Stimulated activated CD4-positive, alpha-beta T cell treated with anti-CD3 and anti-CD28 coated beads, TNF-alpha, amount 100 ng/mL, for 24 hours (primary cell): ENCODE measurements at places on chromosomes 7 and 10.

GRCh38 chr10:76540331-76540730 is 1097.3 kb downstream of the KCNMA1 start:
- no peak for DNase-seq

DNA sequence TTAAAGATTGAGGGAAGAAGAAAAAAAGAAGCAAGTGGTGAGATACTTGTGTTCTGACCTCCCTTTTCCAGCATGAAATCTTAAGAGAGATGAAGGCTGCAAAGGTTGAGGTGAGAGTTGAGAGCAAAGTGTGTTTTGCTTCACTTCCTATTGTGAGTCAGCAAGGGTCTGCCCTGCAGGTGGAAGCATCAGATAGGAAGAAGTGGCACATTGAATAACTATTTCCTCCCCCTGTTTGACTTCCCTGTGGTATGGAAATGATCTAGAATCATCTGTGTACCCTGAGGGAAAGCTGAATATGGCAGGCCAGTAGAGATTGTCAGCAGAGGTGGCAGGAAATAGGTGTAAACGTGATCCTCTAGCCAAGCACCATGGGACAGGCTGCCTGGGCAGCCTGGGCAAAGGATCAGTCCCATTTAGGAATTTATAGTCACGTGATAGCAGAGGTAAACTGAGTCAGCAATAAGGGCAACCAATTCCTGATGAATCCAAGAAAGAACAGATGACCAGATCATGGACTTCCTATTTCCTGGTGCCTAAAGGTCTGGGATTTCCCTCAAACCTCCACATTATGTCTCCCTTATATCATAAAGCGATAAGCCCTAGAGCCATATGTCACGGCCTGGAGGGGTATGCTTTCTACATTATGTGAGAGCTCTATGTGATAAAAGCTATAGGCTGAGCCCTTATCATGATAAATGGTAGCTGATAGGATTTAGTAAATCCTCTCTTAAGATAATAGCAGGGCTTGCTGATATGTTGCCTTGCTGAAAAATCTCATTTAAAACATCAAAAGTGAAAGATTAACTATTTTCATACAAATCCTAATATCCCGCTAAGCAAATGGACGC is 287.0 kb downstream of the MDFIC start:
- DNase-seq, result no peak

DNA sequence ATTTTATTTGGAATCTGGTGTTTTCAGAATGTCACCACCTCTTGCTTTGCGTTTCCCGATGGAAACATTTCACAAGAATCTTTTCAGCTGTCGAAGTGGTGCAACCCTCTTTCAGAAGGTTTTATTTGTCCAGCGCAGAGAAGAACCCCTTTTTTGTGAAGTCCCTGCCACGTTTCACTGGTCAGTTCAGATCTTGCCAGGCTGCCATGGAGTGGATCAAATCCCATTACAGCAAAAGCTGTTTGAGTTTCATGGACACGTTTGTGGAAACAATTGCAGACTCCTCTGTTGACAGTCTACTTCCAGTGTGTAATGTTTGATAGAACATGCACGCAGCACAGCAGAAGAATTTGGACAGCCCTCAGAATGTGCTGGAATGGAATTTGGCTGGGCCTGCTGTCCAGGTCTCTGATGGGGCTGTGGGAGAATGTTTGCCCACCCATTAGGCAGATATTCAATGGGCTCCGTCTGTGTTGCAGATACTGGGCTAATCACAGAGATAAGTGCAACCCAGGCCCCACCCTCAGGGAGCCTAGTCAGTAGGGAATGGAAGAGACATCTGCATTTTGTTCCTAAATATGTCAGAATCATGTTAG is 143.2 kb downstream of the GRK5 start:
- DNase-seq, result no peak

- DNase-seq, result no peak
Observed at GRCh38 chr10:9302140-9302746, 1247.8 kb downstream of the GATA3 start.

DNA sequence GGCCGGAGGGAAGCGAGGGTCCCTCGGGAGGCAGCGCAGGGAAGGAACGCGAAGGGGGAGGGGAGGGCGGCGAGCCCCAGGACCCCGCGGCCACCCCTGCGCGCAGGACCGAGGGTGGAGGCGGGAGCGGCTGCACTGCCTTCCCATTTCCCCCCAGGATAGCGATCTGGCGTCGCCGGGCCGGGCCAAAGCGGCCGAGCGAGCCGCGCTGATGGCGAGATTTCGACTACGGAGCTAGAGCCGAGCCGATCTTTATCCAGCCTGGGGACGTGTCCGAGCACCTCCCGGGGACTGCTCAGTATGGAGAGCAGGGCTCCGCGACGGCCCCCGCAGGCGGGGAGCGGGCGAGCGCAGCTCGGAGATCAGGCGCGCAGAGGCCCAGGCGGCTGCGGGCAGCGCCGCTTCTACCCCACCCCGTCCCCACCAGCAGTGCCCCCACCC is 590 bp upstream of the CRTAC1 start:
- DNase-seq, result no peak

DNA sequence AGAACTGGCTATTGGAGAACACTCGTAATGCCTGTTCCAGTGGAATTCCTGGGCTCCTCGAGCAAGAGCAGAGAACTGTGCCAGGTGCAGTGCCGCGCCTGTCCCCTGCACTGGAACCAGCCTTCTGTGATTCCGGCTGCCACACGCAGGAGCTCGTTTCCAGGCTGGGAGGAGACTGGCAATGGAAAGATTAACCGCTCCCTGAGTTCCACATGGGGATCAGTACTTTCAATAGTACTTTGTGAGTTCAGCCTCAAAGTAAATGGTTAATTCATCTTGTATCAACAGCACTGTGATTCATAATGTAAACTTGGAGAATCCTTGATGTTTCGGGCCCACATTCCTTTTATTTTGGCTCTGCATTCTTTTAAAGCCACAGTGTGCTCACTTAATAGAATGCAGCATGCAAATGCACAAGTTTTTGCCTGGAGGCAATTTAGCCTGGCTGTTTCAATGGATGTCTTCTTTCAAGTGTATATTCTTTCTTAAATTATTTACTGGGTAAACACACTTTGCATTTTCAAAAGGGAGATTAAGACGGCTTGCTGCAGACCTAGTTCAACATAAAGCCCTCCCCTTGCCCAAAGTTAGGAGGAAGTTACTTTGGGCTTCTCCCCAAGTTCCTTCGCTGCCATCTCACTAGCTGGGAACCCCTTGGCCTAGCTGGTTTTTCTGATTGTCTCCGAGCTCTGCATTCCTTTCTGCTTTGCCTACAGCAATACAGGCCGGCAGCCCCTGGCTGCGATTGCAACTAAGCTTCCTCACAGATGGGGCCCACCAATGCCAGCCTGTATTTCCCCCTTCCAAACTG is 138.1 kb upstream of the TCF7L2 start:
- no peak for DNase-seq

- DNase-seq, result no peak
Observed at GRCh38 chr10:130757821-130758489, 553.6 kb downstream of the TCERG1L start.

GRCh38 chr10:121774813-121775212 is 153.0 kb downstream of the ATE1 start:
- DNase-seq, result no peak

DNA sequence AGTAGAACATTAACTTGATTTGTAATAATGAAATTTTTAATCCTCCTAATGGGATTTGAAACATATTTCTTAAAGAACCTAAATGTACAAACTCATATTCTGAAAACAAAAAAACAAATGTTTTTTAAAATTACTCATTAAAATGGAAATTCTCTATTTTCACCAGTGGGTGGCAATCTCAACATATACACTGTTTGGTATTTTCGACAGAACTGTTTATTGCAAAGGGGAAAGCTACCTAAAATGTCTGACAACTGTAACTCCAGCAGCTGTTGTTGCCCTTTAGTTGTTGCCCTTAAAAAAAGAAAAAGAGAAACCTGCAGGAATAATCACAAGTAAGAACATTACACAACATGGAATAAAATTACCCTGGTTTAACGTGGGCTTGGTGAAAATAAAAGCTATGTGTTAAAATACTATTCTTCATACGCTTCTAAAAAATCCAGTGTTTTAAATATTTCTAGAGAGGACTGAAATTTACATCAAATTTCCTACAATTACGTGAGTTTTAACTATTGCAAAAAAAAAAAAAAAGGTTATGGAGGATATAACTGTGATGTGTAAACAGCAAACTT is 54.5 kb downstream of the COL1A2 start:
- no peak for DNase-seq

- no peak for DNase-seq
Observed at GRCh38 chr10:43045631-43046287, 31.1 kb upstream of the RET start.

GRCh38 chr10:113035732-113036312 is 85.8 kb downstream of the TCF7L2 start:
- DNase-seq, result no peak

DNA sequence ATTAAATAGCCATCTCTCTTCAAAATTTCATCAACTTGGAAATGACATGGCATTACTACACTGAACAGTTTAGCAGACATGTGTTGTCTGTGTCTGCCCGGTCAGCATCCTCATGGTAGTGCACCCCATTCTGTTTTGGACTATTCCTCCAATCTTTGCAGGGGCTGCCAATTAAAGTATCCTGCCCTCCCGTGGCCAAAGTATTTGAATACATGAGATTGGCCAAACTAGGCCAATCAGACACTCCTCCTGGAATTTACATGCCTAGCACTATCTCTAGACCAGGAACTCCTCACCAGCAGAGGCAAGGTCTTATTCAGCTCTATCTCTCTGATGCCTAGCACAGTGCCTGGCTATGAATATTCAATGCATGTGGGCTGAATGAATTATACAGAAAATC is 4.4 kb downstream of the SHTN1 start:
- DNase-seq, result no peak

GRCh38 chr10:52258799-52259425 is 55.2 kb upstream of the DKK1 start:
- no peak for DNase-seq

DNA sequence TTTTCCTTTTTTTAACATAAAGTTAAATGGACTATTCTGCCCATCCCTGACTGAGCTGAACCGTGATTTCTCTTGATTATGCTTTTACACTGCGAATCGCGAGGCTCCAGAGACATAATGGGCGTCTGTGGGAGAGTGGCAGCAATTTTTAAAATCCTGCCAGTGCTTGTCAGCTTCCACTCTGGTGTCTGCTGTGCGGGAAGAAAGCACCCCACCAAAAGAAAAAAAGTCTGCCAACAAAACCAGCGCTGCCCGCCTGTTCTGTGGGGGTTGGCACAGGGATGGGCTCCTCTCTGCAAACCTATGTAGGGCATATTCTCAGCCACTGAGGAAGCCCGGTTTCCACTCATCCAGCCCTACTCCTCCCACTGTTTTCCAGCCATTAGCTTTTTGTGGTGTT is 592.3 kb upstream of the GALNT17 start:
- DNase-seq, result no peak

- DNase-seq, result no peak
Observed at GRCh38 chr7:42347616-42348015, 110.6 kb upstream of the GLI3 start.

DNA sequence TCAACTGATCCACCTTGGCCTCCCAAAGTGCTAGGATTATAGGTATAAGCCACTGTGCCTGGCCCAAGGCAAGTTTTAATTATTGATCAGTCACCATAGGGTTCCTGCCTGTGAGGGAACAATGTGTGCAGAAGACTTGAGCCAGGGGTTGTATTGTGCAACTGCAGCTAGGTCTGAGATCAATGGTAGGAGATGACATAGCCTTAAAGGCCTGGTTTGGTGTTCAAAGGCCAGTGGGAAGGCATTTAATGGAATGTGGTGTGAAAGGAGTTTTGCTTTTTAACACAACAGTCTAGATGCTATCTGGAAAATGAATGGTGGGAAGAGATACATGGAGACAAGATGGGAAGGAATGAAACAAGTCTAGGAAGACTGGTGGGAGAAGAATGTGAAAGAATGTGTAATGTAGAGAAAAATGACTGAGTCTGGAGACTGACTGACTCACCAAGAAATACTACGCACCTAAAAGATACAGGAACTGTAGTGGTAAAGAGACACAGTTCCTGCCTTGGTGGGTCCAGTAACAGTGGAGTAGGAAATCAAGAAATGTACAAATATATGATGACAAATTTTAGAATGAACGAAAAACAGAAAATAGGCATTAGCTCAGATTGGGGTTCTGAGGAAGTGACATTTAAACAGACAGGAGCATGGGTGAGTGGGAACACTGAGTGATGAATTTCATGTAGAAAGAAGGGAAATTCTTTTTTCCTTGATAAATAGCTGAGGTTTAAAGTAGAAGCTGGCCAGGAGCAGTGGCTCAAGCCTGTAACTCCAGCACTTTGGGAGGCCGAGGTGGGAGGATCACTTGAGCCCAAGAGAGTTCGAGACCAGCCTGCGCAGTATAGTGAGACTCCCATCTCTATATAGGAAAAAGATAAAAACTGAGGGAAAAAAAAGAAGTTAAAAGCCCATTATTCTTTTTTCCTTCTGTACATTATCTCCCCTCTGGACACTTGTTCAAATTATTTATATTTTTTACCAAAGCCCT is 9.4 kb downstream of the HNRNPF start:
- DNase-seq, result no peak

GRCh38 chr7:38335128-38335491 is 61.7 kb upstream of the TARP start:
- DNase-seq, result no peak

DNA sequence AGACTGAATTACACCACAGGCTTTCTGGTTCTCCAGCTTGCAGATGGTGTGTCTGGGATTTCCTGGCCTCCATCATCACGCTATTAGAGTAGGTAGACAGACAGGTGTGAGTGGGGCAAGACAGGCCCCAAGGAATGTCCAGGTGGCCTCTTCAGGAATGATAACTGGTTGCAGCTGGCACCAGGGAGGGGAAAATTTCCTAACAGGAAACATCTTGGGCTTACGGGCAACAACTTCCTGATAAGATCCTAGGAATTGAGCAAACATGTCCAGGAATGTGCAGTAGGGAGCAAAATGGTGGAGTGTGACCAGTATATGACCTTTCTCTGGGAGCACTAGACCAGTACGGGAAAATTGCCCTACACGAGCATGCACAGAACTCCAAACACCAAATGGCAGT is 11.3 kb downstream of the XRCC2 start:
- no peak for DNase-seq

- no peak for DNase-seq
Observed at GRCh38 chr7:43768201-43768886, 9.9 kb downstream of the BLVRA start.

GRCh38 chr10:86918022-86918471 is 39.4 kb downstream of the MMRN2 start:
- no peak for DNase-seq

GRCh38 chr7:46707973-46708372 is 786.9 kb upstream of the IGFBP3 start:
- no peak for DNase-seq

- no peak for DNase-seq
Observed at GRCh38 chr7:134028853-134029252, 98.3 kb upstream of the LRGUK start.

DNA sequence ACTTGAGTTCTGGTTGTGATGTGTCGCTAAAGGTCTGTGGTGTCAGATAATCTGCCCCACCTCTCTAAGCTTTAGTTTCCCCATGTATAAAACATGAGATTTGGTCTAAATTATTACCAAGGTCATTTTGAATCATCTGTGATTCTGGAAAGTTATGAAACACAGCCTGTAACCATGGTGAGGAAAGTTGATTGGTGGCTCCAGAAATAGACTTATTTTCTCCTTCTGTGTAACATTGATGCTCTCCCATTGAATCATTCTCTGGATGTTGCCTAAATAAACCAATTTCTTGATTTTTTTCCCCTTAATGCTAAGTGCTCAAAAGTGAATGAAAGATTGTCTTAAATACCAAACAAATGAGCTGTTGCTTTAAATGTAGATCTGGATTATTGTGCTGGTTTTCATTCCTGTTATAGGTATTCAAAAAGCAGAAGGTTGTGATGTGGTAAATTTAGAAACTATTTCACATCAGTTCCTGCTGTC is 30.0 kb upstream of the PCGF5 start:
- DNase-seq, result no peak
